Stimulated activated naive CD4-positive, alpha-beta T cell treated with Interleukin-2 at 50 U/mL for 16 hours (primary cell): ENCODE measurements at places on chromosomes 1 and 21.

GRCh38 chr1:151512801-151513625, 1.8 kb downstream of the CGN start:
- no peak for DNase-seq

DNA sequence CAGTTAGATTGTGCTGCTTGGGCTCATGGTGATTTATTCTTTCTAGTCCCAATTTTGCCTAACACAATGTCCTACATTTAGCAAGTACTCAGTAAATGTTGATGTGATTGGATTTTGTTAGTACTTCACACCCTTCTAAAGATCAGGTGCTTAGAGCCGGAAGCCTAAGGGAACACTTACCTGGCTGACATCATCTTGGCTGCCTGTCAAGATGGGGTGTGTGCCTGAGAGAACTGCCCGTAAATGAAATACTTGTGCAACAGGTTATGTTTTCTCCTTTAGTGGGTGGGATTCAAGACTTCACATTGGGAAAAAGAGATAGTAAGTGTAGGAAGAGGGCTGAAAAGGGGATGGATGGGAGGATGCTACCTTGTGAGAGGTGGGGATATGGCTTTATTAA, 75.5 kb upstream of the MACF1 start:
- no peak for DNase-seq

GRCh38 chr1:210587566-210587965, 258.9 kb downstream of the HHAT start:
- DNase-seq, result no peak

GRCh38 chr1:101996825-101997465, at the start of gene OLFM3:
TSS of gene OLFM3 (minus strand) at chr1:101996926.
- no peak for DNase-seq

DNA sequence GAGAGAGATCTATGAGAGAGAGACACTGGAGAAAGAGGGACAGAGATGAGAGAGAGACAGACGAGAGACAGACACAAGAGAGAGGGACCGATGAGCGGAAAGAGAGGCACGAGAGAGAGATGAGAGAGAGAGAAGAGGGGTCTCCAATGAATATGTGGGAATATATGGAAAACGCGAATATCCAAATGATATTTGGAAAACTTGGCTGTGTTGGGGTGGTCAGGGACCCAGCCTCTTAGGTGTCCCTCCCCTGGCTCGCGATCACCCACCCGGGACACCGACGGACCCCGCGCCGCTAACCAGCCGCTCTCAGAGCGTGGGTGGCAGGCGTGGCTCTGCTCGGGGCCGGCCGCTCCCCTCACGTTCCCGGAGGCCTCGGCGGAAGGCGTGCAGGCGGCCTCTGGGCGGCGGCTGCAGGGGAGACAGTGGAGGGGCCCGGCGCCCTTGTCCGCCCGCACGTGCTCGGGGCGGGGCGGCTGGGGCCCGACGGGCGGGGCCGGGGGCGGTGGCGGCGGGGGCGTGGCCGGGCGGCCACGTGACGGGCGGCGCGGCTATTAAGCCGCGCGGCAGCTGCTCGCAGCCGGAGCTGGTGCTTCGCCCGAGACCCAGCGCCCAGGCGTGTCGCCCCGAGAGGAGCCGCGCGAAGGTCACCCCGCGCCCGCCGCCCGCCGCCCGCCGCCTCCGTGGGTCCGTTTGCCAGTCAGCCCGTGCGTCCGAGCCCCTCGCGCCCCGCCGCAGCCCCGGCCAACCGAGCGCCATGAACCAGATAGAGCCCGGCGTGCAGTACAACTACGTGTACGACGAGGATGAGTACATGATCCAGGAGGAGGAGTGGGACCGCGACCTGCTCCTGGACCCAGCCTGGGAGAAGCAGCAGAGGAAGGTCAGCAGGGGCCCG, at the start of gene ACTN2:
ACTN2 (plus strand) TSS at position 583 of the 898 bp plus-strand sequence; CDS start at position 758, 175 bp downstream.
- DNase-seq, result peak; percentile 22

GRCh38 chr1:6103854-6104530, 58.3 kb downstream of the KCNAB2 start:
- no peak for DNase-seq

DNA sequence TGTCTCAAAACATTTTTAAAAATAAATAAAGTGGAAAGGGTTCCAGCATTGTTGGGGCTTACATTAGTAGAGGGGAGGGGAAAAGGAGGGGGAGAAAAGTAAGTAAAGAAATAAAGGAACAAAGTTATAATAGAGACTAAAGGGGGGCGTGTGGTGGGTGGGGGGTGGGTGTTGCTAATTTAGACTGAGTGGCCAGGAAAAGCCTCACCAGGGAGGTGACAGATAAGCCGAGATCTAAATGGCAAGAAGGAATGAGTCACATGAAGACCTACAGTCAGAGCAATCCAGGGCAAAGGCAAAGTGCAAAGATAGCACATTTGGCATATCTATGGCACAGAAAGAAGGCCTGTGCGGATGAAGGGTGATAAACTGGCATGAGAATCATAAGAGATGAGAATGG, 7.5 kb downstream of the MPL start:
- DNase-seq, result no peak

DNA sequence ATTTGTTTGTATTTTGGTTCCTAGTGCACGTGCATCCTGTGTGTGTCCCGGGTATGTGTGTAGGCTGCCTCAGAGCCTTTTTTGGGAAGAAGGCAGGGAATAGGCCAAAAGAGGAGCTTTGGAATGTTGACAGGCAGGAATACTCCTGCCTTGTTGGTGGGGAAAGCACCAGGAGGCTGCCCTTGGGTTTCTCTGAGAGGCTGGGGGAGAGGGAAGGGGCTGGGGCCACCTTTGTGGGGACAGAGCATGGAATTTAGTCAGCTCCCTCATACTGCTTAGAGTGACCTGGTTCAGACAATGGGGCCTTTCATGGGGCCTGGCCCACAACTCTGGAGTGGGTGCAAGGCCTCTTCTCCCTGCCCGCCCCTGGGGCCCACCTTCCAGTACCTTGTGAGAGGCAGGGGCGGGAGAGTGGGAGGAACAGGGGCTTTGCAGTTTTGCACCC, 31.3 kb downstream of the ACOT11 start:
- no peak for DNase-seq

GRCh38 chr1:188986745-188987417, 1490.8 kb downstream of the BRINP3 start:
- no peak for DNase-seq

- DNase-seq, result no peak
Observed at GRCh38 chr1:64093941-64094340, 109.5 kb upstream of the UBE2U start.

GRCh38 chr1:42035205-42035829, 116.6 kb upstream of the HIVEP3 start:
- peak; percentile 53 for DNase-seq

DNA sequence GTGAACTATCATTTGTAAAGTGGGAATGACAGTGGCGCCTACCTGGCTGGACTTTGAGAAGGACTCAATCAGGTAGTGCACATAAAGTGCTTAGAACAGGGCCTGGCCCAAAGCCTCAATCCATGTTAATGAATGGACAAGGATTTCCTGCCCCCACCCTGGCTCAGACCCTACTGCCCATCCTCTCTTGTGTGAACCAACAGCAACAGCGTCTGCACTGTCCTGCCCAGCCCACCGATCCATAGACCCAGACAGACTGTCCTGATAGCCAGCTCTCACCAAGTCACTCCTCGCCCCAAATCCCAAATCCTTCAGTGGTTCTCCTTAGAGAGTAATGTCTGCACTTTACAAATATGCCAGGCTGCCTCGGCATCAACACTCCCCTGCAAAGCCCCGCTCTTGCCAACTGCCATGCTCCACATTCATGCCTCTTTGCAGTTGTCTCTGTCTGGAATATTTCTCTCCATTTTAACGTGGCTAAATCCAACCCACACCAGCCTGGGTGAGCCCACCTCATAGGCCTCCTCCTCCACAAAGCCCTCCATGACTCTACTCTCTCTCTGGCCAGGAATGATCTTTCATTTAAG, 157.6 kb upstream of the EDN2 start:
- DNase-seq, result no peak

- no peak for DNase-seq
Observed at GRCh38 chr1:107930292-107930691, 34.7 kb downstream of the VAV3 start.

DNA sequence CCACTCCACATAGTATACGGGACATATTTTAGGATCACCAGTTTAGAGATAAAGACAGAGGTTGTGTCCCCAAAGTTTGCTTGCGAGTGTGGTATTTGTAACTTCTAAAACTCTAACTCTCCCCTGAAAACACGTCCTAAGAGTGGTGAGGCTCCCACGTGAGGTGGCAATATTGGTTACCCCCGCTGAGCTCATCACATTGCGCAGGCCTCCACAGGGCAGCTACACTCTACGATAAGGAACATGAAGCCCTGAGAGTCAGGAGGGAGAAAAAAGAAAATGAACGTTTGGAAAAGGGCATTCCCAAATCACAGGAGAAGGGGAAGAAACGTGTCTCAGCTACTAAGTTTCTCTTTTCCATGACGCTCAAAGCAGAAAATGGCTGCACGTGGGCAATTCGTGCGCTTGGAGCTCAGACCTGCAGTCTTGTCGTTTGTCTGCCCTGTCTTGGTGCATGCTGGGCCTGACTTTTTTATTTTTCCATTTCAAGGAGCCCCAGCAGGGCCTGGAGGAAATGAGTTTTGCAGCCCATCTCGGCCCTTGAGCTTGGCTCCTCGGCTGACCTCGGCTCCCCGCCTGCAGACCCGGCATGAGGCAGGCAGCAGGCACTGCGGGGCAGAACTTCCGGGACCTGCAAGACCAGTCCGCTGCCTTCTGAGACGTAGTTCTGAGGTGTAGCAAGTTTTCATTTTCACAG, 25.7 kb downstream of the ERG start:
- no peak for DNase-seq

DNA sequence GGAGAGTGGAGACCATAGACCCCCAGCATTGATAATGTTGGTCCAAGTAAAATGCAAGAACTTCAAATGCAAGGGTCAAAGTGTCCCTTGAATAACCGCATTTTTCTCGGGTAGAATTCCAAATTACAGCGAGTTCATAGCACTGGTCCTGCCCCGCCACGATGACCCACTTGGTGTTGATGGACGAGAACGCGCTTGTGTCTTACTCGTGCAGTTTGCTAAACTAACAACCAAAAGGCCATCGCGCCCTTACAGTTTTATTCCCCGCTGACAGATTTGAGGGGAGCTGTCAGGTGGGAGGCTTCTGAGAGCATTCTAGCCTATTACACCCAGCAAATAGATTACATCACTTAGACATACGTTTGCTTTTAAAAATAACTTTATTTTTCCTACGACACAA, 17.3 kb upstream of the TSPEAR start:
- DNase-seq, result no peak

DNA sequence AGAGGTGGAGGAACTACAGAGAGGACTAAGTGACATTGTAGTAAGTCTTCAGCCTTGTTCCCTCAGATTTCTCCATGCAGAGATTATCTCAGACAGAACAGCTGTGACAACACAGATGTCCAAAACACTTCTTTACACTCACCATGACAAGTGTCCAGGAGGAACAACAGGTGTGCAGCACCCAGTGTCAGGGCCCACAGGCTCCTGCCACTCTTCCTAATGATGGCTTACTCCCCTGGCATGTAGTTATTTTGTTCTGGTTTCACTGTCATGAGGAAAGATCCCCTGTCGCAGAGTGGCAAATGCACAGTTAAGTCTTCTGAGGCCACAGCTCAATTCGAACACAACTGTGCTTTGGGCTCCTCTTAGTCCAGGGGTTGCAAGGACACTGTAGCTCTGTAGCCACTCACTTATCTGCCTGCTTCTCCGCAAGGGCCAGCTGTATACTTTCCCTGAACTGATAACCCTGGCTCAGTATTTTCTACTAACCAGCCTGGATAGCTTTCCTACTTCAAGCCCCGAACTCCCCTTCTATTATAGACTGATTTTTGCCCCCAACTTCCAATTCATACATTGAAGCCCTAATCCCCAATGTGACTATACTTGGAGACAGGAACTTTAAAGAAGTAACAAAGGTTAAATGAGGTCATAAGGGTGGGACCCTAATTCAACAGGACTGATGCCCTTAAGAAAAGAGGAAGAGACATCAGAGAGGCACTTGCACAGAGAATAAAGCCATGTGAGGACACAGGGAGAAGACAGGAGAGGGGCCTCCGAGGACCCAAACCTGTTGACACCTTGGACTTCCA, 11.1 kb downstream of the PDZK1 start:
- DNase-seq, result no peak

- no peak for DNase-seq
Observed at GRCh38 chr1:94872771-94873495, 52.8 kb downstream of the SLC44A3 start.

DNA sequence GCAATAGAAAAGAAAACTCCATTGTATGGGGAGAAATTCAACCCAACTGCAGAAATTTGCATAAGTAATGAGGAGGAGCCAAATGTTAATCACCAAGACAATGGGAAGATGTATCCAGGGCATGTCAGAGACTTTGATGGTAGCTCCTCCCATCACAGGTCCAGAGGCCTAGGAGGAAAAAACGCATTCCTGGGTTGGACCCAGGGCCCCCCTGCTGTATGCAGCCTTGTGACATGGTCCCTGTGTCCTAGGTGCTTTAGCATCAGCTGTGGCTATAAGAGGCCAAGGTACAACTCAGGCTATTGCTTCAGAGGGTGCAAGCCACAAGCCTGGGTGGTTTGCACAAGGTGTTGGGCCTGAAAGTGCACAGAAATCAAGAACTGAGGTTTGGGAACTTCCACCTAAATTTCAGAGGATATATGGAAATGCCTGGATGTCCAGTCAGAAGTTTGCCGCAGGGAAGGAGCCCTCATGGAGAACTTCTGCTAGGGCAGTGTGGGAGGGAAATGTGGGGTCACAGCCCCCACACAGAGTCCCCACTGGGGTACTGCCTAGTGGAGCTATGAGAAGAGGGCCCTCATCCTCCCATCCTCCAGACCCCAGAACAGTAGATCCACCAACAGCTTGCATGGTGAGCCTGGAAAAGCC, 162.3 kb downstream of the TGFB2 start:
- DNase-seq, result no peak

DNA sequence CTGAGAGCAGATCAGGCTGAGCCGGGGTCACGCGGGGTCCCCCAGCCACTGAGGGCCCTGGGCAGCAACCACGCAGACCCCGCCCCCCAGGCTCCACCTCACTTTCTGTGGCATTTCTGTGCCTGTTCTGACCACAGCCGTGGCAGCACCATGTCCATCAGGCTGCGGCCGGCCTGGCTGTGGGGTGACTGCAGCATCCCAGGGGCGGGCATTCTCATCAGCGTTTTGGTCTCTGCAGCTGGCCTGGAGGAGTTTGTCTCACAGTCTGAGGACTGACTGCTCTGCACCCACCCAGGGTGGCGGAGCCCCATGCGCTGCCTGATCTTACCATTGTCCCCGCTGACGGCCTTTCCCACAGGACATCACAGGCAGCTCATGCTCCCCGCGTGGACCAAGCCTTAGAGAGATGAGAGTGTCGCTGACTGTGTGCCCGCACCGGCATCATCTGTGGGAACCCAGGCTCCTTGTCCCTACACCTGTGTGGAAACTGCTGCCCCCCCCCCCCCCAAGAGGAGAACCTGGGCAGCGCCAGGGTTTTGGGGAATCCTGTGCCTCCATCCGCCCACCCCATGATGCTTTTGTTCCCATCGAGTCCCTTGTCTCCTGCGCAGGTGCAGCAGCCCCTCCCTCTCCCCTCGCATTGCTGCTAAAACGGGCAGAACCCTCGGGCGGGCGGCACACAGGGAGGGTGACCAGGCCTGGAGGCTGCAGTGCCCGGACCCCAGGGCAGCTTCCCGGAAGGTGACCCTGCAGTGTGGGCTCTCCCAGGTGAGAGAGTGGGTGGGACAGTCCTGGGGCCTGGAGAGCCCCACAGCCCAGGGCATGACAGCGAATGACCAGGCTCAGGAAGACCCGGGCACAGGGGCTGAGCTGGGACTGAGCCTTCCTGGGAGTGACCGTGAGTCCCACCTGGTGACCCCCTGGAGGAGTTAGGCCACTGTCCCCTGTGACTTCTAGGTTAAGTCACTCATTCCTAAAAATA, 1.8 kb downstream of the KRTAP10-1 start:
- no peak for DNase-seq

- no peak for DNase-seq
Observed at GRCh38 chr1:73056826-73057225, 774.5 kb upstream of the NEGR1 start.
